Activated CD8-positive, alpha-beta T cell treated with anti-CD3 and anti-CD28 coated beads, Interleukin-2, amount 10 ng/mL, durations not matched to agents 7 days and 5 days (primary cell): ENCODE measurements at places on chromosomes 3 and 15. TPM values are rescaled to one million over a fixed set of nuclear protein-coding genes. Genes with fewer than 3 reads are reported as not detected.

DNA sequence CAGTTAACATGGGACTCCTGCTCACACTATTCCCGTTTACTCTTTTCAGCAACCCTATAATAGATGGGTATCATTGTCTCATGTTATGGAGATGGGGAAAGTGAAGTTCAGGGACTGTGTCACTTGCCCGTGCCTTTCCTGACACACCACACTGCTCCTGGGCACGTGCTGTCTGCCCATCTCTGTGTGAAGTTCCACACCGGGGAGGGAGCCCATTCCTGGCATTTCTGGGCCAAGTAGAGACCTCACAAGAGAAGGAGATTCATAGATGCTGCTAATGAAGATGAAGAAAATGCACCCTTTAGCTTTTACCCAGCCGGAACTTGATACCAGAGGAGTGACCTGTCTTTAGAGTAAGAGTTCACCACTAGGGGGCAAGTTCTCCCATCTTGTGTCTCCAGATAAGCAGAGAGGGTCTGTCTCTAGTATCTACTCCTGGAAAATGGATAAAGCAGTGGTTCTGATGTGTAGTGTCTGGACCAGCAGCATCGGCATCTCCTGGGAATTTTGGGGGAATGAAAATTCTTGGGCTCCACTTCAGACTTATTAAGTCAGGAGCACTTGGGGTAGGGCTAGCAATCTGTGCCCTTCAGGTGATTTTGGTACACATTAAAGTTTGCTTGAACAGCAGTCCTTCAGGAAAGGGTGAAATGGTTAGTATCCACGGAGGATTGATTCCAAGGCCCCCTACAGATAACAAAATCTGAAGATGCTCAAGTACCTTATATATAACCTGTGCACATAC, 2.0 kb upstream of the TOPBP1 start:
- DNase-seq, result peak; percentile 63

DAZL gene
- total RNA-seq, result not detected

DNA sequence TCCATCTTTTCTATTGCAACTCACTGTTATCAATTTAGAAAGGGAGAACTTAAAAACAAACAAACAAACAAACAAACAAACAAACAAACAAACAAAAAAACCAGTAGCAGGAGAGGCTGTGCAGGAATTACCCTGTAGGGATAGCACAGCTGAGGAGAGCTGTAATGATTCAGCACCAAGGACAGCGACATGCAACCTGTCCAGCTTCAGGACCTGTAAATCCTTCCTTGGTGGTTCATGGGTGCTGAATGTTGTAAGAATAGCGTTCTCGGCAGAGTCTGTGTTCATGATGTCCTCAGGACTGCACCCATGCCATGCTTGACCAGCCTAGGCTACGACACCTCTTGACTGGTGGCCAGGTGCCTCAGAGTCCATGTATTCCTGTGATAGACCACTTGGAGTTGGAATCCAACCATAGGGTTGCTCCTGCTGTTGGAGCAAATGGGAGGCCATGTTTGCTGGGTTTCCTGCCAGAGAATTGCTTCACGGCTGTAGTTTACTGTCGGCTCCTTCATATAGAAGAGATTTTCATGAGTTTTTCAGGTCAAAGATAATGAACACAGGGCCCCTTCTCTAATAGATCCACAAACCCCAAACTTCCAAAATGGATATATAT, 65.9 kb downstream of the CACNA2D3 start:
- peak; percentile 56 for DNase-seq

AHSG gene
- total RNA-seq, result not detected

- DNase-seq, result no peak
These were observed 5.4 kb downstream of the CLEC3B start for GRCh38 chr3:45031531-45031930.

FOXL2 gene
- total RNA-seq, result not detected

TYRO3 gene
- 0.29 TPM for total RNA-seq

CX3CR1 gene
- 0.42 TPM for total RNA-seq

- DNase-seq, result no peak
These were observed 68.7 kb downstream of the RUBCN start for GRCh38 chr3:197667968-197668367.

- DNase-seq, result no peak
These were observed 34.7 kb downstream of the POLG start for GRCh38 chr15:89299896-89300295.

BOC gene
- total RNA-seq, result not detected

- no peak for DNase-seq
These were observed 83.3 kb downstream of the TMCO5A start for GRCh38 chr15:38017721-38018120.

DNA sequence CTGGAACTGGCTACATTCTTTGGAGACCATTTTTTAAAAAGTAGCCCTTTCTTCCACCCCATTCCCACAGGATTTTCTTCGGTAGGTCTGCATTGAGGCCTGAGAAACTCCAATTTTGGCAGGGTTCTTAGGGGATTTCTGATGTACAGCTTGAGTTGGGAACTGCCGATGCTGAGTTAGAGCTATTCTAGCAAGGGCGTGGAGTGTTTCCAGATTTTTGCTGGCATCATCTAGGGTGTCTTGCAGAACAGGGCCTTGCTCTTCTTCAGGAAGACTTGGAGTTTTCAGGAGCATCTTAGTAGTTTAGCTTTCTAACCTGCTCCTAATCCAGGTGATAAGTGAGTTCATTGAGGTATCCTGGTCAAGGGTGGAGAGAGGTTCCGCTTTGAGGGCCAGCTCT, 41.0 kb downstream of the SV2B start:
- DNase-seq, result no peak

DNA sequence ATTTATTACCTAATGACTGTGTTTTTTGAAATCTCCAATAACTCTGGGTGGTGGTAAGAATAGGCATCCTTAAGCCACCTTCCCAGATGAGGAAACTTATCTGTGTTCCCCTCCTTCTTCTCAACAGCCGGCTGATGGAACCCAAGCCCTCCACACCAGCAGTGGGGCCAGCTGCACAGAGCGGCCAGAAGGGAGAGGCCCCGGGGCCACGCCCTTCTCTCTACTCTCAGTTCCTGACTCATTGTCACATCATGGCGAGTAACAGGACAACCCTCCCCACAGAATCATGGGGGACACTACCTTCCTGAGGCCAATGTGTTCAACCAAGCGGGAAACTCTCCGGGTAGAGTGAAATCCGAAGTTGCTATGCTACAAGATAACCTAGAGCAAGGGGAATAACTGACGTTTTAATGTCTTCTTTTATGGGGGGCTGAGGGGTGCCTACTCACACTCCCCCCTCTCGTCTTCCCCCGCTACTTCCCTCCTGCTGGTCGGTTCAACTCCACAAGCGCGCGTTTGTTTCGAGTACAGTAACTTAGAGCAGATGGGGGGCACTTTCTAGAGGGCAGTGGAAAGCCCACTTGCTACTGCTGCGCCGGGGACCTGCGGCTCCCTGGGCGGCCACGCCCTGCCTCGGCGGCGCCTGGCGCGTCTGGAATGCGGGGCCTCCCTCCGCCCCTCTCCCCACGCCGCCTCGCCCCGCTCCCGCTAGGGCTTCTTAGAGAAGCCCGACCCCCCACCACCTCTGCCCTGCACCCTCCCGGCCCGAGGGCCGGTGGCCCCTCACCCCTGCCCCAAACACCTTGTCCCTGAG, 621 bp downstream of the ANXA2 start:
- DNase-seq, result peak; percentile 65

GRCh38 chr15:63998489-63998888, 47.8 kb downstream of the DAPK2 start:
- no peak for DNase-seq

TMC3 gene
- not detected for total RNA-seq

WDR72 gene
- total RNA-seq, result not detected

DNA sequence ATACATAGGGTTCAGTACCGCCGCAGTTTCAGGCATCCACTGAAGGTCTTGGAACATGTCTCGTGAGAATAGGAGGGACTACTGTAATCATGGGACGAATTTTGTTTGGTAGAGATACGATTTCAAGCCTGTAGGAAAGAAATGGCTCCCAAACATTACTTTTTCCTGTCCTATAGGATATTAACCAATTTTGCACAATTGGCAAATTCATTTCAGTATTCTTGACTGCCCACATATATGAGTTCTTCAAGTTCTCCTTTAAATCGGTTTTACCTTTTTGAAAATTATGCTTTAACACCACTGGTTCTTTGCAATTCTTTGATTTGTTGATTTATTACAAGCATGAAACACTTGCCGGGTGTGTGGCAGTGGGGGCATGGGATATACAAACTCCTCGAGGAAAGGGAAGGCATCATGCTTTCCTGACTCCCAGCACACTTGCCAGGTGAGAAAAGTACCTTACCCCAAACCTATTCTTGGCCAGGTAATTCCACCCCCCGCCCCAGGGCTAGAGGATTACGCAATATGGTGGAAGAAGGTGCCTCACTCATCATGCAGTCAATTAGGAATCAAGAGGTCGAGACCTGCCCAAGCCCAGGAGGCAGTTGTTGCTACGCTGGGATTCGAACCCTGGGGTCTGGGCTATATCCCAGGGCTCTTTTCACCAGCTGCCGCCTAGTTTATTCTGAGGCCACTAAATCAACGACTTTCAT, 584 bp upstream of the LARS2 start:
- DNase-seq, result peak; percentile 23

LDHAL6B gene
- not detected for total RNA-seq

- no peak for DNase-seq
These were observed 24.2 kb downstream of the UBE2Q2 start for GRCh38 chr15:75867449-75867848.

PIGZ gene
- total RNA-seq, result 1.9 TPM

CHRD gene
- total RNA-seq, result not detected

DNA sequence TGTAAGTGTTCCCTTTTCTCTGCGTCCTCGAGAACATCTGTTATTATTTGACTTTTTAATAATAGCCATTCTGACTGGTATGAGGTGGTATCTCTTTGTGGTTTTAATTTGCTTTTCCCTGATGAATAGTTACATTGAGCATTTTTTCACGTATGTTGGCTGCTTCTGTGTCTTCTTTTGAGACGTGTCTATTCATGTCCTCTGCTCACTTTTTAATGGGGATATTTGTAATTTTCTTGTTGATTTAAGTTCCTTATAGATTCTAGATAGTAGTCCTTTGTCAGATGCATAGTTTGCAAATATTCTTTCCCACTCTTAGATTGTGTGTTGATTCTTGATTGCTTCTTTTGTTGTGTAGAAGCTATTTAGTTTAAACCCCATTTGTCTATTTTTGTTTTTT, 179.2 kb downstream of the DOCK3 start:
- DNase-seq, result no peak

DNA sequence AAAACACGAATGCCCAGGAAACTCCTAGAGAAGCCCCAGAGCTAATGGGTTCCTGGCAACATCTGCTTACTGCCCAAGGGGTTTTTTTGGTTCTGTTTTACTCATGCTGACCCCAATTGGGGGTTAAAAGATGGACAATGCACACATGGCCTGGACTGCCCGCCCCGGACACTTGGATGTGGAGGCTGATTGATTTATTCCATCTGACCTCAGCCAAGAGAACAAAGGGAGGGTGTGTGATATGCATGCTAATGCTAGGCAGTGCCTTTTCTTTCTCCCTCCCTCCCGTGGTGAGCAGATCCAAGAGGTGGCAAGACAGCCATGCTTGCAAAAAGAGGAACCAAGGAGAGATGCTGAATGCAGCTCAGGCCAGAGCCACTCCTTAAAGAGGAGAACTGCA, 3.3 kb upstream of the LRTM1 start:
- DNase-seq, result no peak

DNA sequence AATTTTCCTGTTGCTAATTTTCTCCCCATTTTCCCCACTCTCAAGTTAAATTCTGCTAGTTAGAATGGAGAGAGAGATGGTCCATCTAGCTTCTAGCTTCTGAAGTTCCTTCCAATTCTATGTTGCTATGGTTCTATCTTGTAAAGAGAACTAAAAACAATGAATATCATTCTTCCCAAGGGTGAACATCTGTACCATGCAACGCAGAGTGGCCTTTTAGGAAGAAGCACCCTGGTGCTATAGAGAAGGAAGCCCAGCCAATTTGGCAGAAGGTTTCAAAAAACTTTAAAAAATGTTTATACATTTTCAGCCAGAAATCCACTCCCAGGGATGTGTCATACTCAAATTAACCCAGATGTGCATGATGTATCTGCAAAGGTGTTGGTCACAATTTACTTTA, 149.1 kb downstream of the SEMA6D start:
- no peak for DNase-seq

GRCh38 chr3:107525644-107526305, 3.0 kb downstream of the BBX start:
- peak; percentile 24 for DNase-seq

GRCh38 chr15:43190178-43190577, 5.0 kb downstream of the CCNDBP1 start:
- no peak for DNase-seq

DNA sequence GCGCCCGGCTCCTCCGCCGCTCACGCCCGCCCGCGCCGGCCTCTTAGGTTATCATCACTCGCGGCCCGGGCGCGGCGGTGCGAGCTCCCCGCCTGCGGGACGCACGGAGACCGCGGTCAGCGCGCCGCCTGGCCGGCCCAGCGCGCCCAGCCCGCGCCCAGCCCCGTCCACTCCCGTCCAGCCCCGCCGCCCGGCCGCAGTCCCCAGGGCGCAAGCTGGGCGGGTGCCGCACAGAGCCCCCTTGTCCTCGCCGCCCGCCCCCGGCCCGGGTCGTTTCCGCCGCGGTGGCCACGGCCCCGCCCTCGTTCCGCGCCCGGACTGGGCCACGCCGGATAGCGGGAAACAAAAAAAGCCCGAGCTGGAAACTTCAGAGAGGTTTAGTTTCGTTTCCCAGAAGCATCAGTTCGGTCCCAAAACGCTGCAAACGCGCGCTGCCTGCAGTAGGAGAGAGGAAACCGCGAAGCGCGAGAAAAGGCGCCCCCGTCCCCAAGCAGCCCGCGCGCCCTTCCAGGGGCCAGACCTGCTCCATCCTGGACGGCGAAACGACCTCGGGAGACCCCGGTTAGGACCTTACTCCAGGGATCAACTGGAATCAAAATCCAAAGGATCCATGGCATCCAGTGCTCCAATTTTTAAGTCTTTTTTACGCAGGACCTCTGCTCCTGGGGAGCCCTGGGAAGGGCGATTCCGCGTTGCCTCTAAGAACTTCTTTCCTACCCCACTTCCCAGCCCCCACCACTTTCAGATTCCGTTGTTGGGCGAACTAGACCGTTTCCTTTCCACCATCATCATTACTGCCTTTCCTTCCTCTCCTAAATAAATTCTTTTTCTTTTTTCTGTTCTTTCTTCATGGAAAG, at the start of gene ATP10A:
TSS of gene ATP10A (minus strand) at position 217 of the 857 bp plus-strand sequence. CDS start 231 bp downstream, outside the sequence.
- peak; percentile 69 for DNase-seq

ATP13A3 gene
- 66.8 TPM for total RNA-seq

GRCh38 chr15:93152951-93153350, 63.9 kb upstream of the RGMA start:
- no peak for DNase-seq

DNA sequence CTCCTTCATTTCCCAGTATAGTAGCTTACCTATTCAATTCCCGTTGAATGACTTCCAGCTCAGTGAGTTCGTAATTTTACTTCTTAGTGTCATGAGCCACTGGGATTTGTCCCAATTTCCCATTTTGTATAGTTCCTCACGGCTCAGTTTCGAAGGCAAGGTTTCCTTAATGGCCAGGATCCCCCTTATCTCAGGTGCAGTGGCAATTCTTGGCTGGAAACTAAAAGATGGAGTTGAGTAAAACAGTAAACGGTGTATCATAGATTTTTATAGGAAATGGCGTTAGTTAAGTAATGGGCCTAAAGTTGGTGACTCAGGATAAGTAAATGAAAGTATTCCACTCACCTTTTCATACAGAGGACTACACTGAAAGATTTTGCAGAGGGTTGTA, 522 bp upstream of the LMLN start:
- DNase-seq, result no peak

- no peak for DNase-seq
These were observed 24.0 kb downstream of the NOX5 start for GRCh38 chr15:69038508-69038907.

P2RY13 gene
- total RNA-seq, result not detected

HCLS1 gene
- 280 TPM for total RNA-seq
